ENCODE measurements at places on chromosomes 4 and X.

- no peak for DNase-seq
These were observed 65.0 kb downstream of the CLDN34 start for GRCh38 chrX:10032147-10032546.

GRCh38 chrX:70973221-70973620 is 42.3 kb upstream of the SLC7A3 start:
- DNase-seq: no peak

DNA sequence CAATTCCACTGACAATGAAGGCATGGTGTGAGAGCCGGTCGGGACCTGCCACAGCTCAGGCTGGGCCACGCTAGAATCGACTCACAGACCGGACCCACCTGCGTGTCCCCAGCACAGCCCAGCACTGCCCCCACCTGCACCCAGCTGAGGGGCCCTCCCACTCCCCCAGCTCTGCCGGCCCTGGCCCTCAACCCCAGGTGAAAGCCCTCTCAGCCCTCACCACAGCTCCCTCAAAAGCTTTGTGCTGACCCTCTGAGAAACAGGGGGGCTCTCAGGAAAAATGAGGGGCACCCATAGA is 25.1 kb downstream of the GAK start:
- DNase-seq: no peak

DNA sequence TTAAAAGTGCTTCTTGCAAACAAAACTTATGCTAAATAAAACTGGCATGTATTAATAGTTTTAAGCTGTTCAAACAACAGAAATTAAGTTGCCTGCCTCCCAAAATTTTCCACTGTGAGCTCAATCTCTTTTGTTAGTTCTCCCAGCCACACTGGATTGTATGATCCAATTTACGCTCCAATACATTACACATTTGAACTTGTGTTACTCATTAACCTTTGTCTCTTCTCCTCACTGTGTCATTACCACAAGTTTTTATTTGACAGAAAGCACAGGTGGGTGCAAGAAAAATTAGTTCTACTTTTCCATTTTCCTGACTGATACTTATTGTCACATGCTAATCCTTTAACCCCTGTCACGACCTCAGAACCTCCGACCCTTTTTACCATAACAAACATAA is 55.5 kb downstream of the SHISA3 start:
- no peak for DNase-seq

All from H1 (cell line).